Glutamatergic neuron (in vitro differentiated cells): ENCODE measurements at places on chromosomes 7 and 10.
A peak's percentile ranks its signal among the peaks of the same experiment; 100 is the strongest.

GRCh38 chr10:15313047-15313446 is 58.0 kb downstream of the FAM171A1 start:
- no peak for DNase-seq

DNA sequence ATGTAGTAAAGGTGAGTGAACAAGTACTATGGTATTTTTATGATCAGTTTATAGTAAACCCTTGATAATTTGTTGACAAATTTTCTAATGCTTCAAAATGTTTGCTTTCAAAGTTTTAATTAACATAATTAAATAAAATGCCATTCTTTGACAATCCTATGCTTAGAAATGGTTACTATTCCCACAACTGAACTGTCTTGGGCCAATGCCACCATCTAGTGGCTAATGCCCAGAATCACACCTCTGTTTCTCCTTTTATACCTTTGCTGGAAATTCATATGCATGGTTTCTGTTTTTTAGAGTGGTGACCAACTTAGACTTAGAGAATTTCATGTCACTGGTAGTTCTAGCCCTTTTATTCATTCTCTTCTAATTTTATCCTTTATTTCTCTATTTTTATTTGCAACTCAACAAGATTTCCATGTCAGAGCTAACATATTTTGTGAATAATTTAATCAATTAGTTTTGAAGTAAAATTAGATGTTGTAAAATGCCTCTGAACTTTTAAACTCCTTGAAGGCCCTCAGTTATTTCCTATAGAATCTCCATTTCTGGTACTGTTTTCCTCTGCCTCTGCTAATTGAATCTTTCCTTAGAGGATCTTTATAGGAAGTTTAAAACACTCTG is 31.1 kb downstream of the PCGF5 start:
- DNase-seq = peak; percentile 24

DNA sequence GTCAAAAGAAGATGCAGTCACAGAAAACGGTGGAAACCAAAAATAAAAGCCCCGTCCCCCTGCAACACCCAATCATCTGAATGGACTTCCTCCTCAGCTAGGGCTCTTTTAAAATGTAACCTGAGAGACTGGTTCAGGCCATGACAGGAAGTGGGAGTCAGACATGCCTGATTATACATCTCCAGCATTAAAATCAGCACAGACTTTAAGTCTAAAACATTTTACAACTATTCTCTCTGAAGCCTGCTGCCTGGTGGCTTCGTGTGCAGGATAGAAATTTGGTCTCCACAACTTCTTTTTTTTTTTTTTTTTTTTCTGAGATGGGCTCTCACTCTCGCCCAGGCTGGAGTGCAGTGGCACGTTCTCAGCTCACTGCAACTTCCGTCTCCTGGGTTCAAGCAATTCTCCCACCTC is 30.3 kb downstream of the HACD1 start:
- no peak for DNase-seq

GRCh38 chr10:69086001-69086509 is 1.8 kb upstream of the SRGN start:
- DNase-seq = no peak

DNA sequence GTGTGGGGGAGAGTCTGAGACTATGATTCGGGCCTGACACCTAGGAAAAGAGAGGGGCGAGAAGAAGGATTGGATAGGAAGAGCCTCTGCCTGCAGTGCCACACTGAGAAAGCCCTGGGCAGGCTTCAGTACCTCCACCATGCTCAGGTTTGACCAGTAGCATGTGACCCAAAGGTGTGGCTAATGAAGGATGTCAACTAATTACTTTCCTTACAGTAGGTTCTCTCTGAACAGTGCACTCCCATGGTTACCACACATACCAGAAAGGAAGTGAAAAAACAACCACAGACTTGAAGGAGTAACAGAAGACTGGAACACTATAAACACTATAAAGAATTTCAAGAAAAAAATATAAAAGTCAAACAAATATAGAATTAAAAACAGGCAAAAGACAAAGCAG is 46.2 kb downstream of the SEM1 start:
- DNase-seq = no peak

DNA sequence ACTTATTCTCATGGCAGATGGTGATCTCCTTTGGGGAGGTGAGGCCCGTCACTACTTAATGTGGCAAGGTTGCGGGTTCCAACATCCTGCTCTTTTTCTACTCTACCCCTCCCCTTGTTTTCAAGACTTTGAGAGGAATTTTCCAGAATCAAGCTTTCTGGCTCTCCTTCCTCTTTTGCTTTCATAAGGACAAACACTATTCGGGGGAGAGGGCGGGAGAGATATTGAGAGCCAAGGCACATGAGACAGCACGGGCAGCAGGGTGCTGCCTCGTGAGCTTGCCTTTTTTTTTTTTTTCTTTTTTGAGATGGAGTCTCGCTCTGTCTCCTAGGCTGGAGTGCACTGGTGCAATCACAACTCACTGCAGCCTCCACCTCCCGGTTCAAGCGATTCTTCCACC is 6.9 kb upstream of the PFKFB3 start:
- DNase-seq = no peak

DNA sequence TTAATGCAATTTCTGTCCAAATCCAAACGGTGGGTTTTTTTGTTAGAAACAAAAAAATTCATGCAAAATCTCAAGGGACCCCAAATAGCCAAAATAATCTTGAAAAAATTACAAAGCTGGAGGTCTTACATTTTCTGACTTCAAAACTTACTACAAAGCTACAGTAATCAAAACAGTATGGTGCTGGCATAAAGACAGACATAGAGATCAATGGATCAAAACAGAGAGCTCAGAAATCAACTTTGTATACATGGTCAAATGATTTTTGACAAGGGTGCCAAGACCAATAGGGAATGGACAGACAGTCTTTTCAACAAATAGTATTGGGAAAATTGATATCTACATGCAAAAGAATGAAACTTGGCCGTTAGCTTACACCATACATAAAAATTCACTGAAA is 21.7 kb upstream of the CYP3A4 start:
- no peak for DNase-seq

- DNase-seq = no peak
Observed at GRCh38 chr7:51237446-51238133, 79.0 kb downstream of the COBL start.

GRCh38 chr7:30980194-30980593 is 16.4 kb downstream of the GHRHR start:
- no peak for DNase-seq

DNA sequence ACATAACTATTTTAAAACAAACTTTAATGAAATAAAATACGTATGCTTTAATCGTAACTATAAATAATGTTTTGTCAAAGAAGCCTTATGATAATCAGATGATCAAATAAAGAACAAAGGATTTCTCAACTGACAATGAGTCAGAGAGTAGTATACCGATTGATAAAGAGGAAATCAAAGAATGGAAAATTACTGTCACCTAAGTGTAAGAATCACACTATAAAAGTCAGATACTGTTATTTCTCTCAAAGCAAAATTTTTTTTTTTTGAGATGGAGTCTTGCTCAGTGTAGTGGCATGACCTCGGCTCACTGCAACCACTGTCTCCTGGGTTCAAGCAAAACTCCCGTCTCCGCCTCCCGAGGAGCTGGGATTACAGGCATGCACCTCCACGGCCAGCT is 18.8 kb downstream of the DNAJC2 start:
- DNase-seq = no peak

GRCh38 chr7:151308791-151309190 is 32.8 kb upstream of the NUB1 start:
- peak; percentile 74 for DNase-seq

DNA sequence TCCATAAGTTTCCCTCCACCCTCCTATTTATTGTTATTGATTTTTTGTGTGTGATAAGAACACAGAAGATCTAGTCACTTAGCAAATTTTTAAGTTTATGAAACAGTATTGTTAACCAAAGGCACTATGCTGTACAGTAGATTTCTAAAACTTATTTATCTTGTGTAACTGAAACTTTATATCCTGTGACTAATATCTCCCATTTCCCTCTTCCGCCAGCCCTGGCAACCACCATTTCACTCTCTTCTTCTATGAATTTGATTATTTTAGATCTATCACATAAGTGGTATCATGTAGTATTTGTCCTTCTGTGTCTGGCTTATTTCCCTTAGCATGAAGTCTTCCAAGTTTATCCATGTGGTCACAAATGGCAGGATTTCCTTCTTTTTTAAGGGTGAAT is 144.3 kb upstream of the INHBA start:
- no peak for DNase-seq

GRCh38 chr7:149776289-149776688 is 2.9 kb upstream of the ZNF467 start:
- peak; percentile 19 for DNase-seq

- DNase-seq = no peak
Observed at GRCh38 chr7:123190109-123190831, 9.5 kb downstream of the SLC13A1 start.

GRCh38 chr10:17599089-17599488 is 18.1 kb downstream of the HACD1 start:
- no peak for DNase-seq

DNA sequence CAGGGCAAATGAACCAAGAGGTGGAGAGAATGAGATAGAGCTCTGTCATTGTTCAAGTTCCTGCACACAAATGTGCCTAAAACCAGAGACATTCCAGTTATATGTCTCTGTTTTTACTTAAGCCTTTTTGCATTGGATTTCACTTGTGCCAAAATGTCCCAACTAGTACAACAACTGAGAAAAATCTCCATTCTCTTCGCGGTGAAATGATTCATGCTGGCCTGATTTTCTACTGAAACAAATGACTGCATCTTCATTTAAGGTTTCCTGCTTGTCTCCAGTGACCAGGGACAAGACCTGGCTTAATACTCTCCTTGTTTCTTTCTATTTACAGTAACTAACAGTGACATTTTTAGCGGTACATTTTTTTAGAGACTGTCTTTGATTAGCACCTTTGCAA is 714.9 kb downstream of the KCNMA1 start:
- no peak for DNase-seq

DNA sequence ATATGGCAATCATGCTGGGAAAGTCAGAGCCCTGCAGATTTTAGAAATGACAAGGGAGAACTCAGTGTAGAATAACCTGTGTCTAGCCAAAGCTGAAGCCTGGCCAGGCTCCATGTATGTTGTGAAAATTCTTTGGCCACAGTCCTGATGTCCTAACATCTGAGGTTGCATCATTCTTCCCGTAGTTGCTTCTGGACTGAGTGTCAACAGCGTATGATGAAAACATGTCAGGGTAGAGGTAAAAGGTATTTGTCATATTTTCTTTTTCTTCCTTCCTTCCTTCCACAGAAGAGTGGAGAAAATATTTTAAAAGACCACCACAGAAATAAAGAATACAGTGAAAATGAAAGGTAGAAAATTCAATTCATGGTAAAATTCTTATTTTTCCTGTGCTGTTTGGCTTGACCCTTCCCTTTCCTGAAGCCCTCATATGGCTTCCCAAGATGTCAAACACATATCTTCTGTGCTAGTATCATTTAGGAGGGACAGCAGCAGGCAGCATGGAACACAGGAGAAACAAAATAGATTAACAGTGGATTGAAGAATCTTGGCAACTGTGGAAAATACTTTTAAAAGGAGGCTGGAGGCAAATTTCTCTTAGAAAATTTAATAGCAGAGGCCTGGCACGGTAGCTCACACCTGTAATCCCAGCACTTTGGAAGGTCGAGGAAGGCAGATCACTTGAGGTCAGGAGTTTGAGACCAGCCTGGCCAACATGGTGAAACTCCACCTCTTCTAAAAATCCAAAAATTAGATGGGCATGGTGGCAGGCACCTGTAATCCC is 18.9 kb upstream of the NRBF2 start:
- no peak for DNase-seq

- DNase-seq = no peak
Observed at GRCh38 chr10:9939716-9940115, 1078.0 kb upstream of the CELF2 start.

GRCh38 chr7:85014936-85015660 is 171.8 kb downstream of the SEMA3D start:
- no peak for DNase-seq

DNA sequence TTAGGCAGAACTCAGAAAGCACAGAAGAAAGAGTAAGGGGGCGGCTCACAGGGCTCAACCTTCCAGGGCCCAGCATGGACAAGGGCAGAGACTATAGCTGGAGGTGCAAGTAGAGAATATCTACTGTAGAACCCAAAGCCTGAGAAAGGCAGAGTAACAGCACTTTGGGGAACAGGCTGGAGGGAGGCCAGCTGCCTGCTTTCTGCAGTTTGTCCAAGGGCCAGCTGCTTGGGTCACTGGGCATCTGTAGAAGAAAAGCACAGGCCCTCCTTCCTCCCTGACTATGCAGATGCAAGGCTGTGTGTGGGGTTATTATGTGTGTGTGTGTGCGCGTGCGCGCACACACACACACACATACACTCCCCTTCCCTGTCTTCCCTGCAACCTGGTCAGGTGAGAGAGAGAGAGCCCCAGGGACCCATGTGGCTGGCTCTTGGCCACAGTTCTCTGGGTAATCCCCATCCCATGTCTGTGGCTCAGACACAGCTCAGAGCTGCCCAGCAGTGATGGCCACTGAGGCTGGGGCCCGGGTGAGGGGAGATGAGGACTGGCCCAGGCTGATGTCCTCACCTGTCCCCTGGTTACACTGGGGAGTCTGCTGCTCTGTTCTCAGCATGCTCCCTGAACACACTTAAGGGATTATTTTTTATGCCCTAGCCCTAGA is 9.0 kb downstream of the ADRA2A start:
- DNase-seq = no peak

- DNase-seq = no peak
Observed at GRCh38 chr10:99115703-99116102, 119.9 kb downstream of the HPSE2 start.

- DNase-seq = no peak
Observed at GRCh38 chr7:72170475-72170874, 241.7 kb downstream of the CALN1 start.

GRCh38 chr7:29078311-29079260 is 67.8 kb downstream of the CPVL start:
- no peak for DNase-seq

GRCh38 chr7:128395748-128396147 is 14.0 kb downstream of the IMPDH1 start:
- no peak for DNase-seq

DNA sequence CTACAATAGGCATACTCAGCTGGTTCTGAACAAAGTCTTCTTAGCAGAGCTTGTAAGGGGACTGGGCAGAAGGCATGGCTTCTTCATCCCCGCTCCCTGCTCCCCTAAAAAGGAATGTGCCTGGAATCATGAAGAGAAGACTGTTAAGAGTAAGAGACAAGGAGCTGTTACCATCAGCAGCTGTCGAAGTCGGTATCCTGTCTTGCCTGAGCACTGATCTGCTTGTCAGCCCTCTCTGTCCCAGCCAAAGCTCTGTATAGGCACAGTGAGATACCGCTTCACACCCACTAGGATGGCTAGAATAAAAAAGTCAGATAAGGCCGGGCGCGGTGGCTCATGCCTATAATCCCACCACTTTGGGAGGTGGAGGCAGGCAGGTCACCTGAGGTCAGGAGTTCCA is 2.4 kb downstream of the ABLIM1 start:
- no peak for DNase-seq

DNA sequence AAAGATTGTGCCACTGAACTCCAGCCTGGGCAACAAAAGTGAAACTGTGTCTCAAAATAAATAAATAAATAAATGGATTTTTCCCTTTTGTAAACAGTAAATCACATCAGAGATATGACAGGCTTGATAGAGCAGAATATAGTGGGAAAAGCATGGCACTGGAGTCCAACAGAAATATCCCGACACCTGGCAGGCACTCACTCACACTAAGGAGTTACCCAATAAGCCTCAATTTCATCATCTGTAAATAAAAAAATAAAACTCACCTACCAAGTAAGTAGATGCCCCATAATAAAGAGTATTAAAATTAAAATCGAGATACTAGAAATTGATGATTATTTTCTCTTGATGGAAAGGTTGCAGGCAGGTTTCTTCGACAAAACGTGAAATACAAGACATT is 1.7 kb downstream of the ATE1 start:
- no peak for DNase-seq
